ENCODE measurements at places on chromosomes 4 and X.

DNA sequence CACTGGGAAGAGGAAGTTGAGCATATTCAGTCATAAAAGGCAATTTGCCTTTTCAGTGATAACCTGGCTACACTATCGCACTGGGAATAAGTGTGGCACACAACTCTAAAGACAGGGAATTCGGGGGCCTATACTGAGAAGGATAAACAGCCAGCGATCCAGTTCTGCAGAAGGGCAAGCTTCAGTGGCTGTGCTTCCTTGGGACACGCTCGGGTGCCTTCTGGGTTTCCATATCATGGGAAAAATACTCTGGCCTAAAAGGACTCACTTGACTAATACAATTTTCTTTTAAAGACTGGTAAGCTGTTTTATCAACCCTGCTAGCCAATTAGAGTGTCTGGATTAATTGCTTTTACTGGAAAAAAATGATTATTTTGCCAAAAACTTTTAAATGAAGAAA, 58.5 kb downstream of the TENM3 start:
- DNase-seq: no peak

DNA sequence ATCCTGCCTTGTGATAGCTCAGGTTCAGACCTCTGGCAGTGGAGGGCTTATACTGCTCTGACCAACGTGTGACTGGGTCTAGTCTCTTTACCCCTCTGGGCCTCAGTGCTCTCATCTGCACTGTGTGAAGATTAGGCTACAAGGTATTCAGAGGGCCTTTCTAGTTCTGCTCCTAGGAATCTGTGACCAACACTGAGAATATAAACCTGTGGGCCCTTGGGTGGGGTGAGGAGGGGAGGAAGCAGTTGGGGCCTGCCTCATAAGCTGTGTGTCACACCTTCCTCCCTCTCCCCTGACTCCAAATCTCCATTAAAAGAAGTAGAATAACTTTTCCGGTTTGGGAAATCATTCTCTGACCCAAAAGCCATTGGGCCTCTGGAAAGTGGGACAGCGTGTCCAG, 66.3 kb upstream of the MSN start:
- DNase-seq: no peak

DNA sequence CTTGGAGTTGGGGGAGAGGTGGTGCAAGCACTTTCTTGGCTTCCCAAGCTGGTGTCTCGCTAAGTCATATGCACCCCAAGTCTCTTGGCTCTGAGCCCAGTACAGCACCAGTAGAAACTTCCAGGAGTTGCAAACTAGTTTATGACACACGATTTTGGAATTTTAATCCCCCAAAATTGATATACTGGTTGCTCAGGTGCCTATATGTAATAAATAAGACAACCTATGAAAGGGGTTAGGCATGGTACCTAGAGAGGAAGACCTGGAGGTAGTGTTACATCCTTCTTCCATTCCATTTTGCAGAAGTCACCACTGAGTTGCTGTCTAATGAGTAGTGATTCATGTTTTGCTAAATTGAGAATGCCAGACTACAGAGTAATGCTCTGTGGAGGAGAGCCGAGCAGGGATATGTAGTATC, 4.3 kb upstream of the SLC4A4 start:
- DNase-seq: no peak

- no peak for DNase-seq
Observed at GRCh38 chr4:120692964-120693363, 229.6 kb downstream of the PRDM5 start.

GRCh38 chrX:119147486-119147885, 19.9 kb upstream of the KIAA1210 start:
- DNase-seq: no peak

GRCh38 chr4:3700223-3700622, 66.0 kb upstream of the ADRA2C start:
- no peak for DNase-seq

GRCh38 chr4:42654631-42655268, 2.2 kb downstream of the ATP8A1 start:
- DNase-seq: no peak

- DNase-seq: peak; percentile 87
Observed at GRCh38 chr4:7070729-7071511, 3.1 kb upstream of the GRPEL1 start.

- peak; percentile 45 for DNase-seq
Observed at GRCh38 chr4:41749631-41750039, 1.1 kb upstream of the PHOX2B start.

DNA sequence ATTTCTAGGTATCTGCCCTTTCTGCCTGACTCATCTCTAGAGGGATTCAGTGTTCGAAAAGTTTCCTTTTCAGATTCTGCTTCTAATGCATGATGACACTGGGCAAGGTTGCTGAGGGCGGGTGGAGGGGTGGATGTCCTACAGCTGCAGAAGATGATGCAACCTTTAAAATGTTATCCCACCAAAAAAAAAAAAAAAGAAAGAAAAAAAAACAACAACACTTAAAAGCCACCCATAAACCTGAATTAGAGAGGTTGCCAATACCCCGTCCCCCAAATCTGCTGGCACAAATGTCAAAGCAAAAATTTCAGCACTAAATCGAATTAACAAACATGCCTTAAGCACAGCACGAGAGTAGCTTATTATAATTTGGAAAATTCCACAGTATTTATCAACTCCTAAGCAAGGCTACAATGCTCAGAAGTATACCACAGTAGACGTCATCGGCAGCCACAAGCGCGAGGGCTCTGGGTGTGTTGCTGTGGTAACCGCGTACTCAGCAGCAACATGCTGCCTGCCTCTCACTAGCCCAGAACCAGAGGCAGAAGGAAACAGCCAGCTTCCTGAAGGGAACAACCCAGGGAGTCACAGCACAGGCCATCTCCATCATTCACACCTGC, 167.5 kb upstream of the MAP3K15 start:
- peak; percentile 32 for DNase-seq

DNA sequence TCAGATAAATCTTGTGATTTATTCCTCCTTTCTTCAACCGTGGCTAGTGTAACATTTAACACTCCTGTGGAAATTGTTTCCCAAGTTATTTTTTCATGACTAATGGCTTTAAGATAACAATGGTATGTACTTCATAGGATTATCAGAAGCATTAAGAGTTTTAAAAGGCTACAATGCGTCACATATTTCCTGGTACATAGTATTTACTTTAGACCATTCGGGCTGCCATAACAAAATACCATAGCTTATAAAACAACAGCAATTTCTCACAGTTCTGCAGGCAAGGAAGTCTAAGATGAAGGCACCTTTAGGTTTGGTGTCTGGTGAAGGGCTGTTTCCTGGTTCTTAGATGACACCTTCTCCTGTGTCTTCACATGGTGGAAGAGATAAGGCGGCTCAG, 158.6 kb downstream of the PAPSS1 start:
- DNase-seq: no peak

- DNase-seq: no peak
Observed at GRCh38 chr4:185993328-185993973, 75.5 kb upstream of the TLR3 start.

- no peak for DNase-seq
Observed at GRCh38 chr4:139907001-139907809, 241.6 kb downstream of the MGST2 start.

DNA sequence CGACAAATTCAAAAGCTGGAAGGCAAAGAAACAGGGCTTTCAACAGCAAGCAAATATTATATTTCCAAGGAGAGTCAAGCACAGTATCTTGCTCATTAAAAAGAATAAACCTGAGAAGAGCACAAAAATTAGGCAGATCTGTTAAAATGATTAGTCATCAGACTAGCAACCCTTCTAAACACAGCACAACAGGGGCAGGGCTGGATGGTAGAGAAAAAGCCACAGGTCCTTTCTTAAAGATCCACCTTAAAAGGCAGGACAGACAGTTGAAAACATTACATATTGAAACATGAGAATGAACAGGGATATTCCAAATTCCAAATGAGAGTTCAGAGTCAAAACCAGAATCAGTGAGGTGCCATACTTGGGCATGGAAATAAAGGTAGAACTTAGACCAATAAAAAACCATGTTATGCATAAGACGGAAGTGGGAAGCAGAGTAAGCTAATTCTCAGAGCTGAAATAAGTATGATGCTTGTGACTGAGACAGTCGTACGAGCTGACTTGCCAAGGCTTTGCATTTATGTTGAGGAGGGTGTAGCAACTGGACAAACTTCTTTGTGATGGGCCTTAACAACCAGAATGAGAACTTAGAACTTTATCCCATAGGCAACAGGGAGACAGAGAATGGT, 126.9 kb upstream of the FAM9B start:
- no peak for DNase-seq

DNA sequence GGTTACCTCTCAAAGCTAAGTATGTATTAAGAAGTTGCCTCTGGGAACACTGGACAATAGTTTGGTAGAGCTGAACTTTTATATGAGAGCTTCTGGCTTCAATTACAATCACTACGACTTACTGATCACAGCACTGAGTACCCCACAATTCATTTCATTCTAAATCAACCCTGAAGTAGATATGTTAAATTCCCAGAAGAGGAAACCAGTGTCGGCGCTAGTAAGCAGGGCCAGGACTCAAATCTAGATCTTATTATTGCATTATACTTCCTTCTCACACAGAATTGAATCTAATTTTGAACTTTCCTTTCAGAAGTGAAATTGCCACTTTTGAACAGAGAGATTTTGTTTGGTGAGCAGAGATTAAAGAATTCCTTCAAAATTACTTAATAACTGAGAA, 41.8 kb downstream of the HUWE1 start:
- DNase-seq: no peak

- no peak for DNase-seq
Observed at GRCh38 chrX:150642423-150642822, 50.8 kb upstream of the MTMR1 start.

DNA sequence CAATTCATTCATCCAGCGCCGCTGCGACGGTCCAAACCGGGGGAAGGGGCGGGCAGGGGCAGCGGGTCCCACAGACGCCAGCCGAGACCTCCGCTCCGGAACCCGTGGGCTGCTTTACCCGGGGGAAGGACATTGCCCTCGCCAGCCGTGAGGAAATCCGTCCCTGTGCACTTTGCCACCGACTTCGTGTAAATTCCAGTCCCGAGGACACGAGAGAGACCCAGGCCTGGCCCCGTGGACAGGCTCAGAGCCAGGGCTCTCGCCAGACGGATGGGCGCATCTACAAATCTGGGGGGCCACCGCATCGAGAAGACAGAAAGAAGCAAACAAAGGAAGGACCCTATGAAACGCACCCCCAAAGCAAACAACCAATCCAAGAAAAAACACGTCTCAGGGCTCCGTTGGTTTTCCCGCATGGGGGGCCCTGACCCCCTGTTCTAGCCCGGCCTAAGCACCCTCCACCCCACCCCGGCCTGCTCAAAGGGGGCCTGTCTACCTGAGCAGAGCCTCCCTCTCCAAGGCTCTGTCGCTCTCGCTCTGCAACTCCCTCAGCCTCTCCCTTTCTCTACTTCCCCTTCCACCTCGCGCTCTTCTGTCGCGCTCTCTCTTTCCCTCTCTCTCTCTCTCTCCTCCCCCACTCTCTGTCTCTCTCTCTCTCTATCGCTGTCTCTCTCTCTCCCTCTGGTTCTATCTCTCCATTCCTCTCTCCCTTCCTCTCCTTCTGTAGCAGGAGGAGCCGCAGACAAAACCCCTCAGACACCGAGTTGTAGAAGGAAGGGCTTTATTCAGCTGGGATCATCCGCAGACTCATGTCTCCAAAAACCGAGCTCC, 11.3 kb downstream of the FRG2 start:
- DNase-seq: peak; percentile 12

- no peak for DNase-seq
Observed at GRCh38 chr4:67575232-67576058, 16.9 kb downstream of the STAP1 start.

DNA sequence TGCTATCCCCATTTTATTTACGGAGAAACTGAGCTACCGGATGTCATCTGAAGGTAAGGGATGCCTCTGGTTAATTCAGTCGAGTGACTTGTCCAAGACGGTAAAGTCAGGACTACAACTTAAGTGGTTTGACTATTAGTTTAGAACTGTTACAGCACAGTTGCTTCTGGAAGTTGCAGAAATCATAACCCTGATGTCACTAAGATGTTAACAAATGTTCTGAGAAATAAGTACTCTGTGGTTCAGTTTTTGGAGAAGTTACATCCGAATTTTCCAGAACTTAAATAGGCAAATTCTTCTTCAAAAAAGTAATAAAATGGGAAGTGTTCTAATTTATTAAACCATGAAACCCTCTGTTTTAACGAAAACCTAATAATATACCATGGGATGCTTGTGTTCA, 3.1 kb downstream of the PPA2 start:
- DNase-seq: no peak

DNA sequence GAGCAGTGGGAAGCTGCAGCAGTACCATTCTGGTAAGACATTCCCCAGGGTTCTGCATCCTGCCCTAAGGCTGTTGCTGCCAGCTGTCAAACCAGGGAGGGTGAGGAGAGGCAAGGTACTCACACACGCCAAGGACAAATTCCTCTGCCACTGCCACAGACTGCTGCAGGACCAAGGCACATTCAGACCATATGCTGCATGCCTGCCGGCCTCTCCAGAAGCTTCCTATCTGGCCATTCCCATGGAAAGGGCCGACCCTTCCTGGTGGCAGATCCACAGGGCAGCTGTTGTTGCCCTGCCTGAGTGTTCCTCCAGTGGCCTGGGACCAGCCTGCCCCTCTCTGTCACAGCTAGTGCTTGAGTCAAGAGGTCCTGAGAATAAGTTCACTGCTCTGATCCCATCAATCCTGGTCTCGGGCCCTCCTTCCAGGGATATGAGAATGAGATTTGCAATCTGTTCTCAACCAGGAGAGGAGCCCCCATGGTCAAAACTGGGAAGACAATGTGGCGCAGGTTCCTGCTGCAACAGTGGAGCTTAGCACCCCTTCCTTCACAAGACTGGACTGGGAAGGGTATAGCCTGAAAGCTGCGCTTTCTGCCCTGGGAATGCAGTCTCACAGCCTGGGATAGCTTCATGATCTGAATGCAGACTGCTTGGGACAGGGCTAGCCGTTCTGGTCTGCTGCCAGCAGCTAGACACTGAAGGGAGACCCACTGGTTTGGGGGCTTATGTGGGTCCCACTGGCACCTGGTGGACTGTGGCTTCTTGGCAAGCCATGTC, 342.5 kb upstream of the NDST3 start:
- DNase-seq: no peak
